Purkinje cell (primary cell): ENCODE measurements at places on chromosomes 5 and 9. TPM values are rescaled to one million over a fixed set of nuclear protein-coding genes. Genes with fewer than 3 reads are reported as not detected.

The IL9 gene
- polyA plus RNA-seq: not detected in 2 replicates

The ARAP3 gene
- polyA plus RNA-seq: 0.55 and 0.83 TPM in 2 replicates

The CHMP5 gene
- polyA plus RNA-seq: 250 and 278 TPM in 2 replicates

The SLC34A3 gene
- not detected in 2 replicates for polyA plus RNA-seq

The RAPGEF6 gene
- polyA plus RNA-seq: 4.5 and 7.2 TPM in 2 replicates

The FAM163B gene
- not detected in 2 replicates for polyA plus RNA-seq

The SLC23A1 gene
- polyA plus RNA-seq: not detected in 2 replicates

The RRAGA gene
- 115 and 130 TPM in 2 replicates for polyA plus RNA-seq

The OR1L6 gene
- polyA plus RNA-seq: not detected in 2 replicates

The IL13 gene
- not detected in 2 replicates for polyA plus RNA-seq

The MTMR12 gene
- 4.3 and 10.1 TPM in 2 replicates for polyA plus RNA-seq

The B4GALT7 gene
- polyA plus RNA-seq: 5.8 and 10.8 TPM in 2 replicates

The DDX4 gene
- not detected in 2 replicates for polyA plus RNA-seq

The TERT gene
- polyA plus RNA-seq: not detected in 2 replicates

The BSPRY gene
- polyA plus RNA-seq: 48.0 and 54.2 TPM in 2 replicates

The HTR1A gene
- not detected in 2 replicates for polyA plus RNA-seq

The LRRC70 gene
- polyA plus RNA-seq: 0.35 TPM in 1 of 2 replicates, not detected in the other

The IFNE gene
- not detected in 2 replicates for polyA plus RNA-seq

The ELAVL2 gene
- 1.5 and 14.0 TPM in 2 replicates for polyA plus RNA-seq

The NR4A3 gene
- polyA plus RNA-seq: 0.76 and 3.0 TPM in 2 replicates

The LPAR1 gene
- 4.2 and 7.2 TPM in 2 replicates for polyA plus RNA-seq

The CBY3 gene
- polyA plus RNA-seq: not detected in 2 replicates

The NEURL1B gene
- polyA plus RNA-seq: not detected in 2 replicates
